ENCODE measurements at places on chromosomes 1 and 21. TPM values are rescaled to one million over a fixed set of nuclear protein-coding genes. Genes with fewer than 3 reads are reported as not detected.

The FAAH gene
- 17.3 TPM for polyA plus RNA-seq

The SLC9C2 gene
- 0.27 TPM for polyA plus RNA-seq

The NUP133 gene
- polyA plus RNA-seq: 52.5 TPM

The GJB3 gene
- polyA plus RNA-seq: 0.09 TPM

The C8B gene
- not detected for polyA plus RNA-seq

The IFI44L gene
- polyA plus RNA-seq: 2.8 TPM

The SNX7 gene
- polyA plus RNA-seq: 39.6 TPM

The PRUNE1 gene
- polyA plus RNA-seq: 33.2 TPM

The GREM2 gene
- polyA plus RNA-seq: 3.7 TPM

The RAD54L gene
- polyA plus RNA-seq: 9.2 TPM

The VSIG8 gene
- not detected for polyA plus RNA-seq

DNA sequence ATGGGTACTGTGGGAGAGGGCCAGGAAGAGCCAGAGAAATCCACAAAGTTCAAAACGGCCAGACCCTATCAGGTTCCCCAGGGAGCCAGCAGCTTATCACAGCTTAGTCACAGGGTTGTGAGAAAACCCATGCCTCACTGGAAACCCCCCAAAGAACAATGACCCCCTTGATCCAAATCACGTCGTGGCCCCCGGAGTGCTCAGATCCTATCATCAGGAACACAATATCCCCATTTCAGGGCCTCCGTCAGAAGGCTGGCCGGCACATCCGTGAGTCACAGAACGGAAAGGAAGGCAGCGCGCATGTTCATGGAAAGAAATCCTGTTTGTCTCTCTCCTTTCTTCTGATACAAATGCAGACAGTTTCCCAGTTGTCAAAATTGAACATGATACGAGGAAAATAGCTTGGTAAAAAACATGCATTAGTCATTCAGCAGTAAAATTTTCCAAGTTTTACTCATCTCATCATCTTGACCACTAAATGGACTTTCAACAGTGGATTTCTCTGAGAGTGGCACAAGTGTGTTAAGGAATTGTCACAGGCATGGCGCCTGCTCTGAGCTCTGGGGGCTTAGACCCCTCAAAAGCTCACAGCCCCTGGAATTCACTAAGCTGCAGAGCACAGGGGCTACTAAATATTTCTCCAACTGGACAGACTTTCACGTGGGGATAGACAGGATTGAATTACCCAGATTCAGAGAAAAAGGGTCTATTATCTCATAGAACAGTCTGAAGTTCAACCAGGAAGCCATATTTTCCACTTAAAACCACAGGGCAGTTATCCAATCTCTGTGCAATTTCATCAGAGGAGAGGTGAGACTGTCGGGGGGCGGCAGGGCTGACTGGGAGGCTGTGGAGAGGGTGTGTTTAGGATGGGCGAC lies 124.8 kb downstream of the RIPK4 start:
- DNase-seq: no peak

- no peak for DNase-seq
Measured at GRCh38 chr1:220631238-220631815, 58.8 kb upstream of the C1orf115 start.

DNA sequence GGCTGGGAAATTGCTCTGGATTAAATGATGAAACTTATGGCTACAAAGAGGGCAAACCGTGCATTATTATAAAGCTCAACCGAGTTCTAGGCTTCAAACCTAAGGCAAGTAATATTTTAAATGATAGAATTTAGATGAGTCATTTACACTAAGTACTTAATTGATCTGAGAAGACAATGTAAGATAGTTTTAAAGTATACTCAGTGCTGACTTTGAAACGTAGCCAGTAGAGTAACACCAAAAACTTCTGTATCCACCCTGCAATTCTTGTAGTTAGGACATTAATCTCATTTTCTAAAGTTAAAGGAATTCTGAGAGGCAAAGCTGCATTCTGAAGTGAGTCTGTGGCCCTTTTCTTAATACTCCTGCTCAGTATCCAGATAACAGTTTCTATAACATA lies 20.8 kb downstream of the ATP1B1 start:
- DNase-seq: no peak

DNA sequence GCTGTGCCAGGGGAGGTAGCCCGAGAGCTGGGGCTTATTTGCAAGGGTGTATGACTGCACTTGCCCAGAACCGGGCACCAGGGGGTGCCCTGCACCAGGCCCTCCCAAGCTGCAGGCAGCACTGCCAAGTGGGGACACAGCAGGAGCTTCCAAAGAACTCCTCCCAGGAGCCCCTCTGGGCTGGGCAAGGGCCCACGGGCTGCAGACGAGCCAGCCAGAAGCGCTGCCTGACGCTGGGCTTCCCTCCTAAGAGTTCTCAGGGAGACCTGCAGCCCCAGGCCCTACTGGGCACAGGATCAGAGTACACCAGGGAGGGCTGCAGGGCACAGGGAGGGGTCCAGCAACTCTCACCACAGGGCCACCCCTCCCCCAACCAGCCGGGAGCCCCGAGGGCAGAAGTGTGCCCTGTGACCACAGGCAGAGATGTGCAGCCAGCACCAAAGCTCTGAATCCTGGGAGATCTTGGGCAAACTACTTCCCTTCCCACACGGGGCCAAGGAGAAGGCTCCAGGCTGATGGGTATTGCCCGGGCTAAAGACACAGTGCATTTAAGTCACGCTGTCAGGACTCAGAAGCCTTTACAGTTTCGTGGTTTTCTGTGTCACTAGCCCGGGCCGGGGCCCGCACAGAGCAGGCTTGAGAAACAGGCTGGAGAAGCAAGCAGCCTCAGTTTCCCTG lies 63.4 kb downstream of the KCNAB2 start:
- DNase-seq: peak; percentile 2

DNA sequence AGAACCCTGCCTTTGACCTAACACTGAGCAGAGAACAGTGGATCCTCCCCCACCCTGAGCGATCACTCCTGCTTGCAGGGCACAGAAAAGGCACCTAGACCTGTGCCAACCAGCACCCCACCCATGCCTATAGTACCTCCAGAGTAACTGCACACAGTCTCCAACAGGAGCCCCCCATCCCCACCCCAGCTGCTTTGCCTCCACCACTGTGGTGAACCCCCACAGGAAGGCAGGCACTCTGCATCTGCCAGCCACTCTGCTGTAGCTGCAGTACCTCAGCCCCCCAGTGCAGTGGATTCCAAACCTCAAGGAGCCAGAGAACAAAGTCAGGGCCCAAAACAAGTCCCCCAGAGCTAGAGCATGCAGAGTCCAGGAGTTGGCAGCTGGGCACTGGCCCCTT lies 10.7 kb downstream of the SPATC1L start:
- DNase-seq: no peak

DNA sequence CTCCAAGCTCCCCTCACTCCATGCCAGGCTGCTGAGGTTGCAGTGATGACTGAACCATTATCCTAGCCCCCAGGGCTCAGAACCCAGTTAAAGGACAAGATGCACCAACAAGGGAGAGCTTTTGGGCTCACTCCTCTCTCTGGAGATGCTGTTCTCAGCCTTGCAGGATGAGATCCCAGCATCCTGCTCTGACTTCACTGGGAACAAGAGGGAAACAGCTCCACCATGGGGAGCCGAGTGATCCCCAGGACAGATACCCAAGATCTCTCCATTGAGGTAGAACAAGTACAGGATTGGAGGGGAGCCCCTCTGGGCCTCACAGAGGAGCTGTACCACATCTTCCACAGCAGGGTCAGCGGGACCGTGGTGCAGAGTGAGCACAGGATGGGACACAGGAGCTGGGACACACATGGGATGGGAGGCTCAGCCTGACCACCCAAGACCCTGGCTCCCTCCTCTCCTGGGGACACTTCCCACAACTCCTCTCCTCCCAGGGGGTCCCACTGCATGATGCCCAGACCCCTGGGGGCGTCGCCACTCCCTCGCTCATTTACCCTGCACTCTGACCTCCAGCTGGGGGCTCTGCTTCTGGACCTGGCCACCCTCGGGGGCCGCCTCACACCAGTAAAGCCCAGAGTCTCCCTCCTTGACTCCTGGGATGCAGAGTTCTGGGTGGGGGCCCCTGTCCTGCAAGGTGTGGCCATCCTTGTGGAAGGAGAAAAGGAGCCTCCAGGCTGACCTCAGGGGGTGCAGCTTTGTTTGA lies 18.6 kb upstream of the SLAMF9 start:
- DNase-seq: no peak

- peak; percentile 20 for DNase-seq
Measured at GRCh38 chr1:63968663-63969440, 195.0 kb downstream of the ROR1 start.

DNA sequence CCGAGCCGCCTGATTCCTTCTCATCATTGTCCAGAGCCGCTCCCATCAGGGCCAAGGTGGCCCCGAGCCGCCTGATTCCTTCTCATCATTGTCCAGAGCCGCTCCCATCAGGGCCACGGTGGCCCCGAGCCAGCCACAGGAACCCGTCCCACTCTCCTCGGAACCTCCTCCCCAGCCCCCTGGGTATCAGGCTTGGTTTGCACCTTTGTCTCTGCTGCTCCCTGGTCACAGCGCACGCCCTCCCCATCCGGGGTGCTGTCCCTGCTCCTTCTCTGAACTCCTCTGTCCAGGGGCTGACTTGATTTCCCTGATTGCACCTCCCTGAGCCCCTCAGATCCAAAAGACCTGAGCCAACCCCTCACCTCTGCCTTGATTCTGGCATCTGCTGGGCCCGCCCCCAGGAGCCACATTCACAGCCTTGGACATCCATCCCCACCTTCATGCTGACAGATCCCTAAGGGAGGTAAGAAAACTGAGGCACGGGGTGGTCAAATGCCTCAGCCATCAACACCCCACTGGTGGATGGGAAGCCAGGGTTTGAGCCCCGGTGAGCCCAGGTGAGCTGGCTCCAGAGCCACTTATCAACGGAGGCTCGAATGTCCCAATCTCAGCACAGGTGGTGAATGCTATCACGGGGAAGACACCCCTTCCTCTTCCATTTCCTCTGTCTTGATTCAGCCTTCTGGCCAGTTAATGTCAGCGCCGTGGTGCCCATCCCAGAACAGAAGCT lies 25.6 kb upstream of the COL18A1 start:
- DNase-seq: no peak

- DNase-seq: no peak
Measured at GRCh38 chr1:9111357-9111691, 17.6 kb downstream of the GPR157 start.

DNA sequence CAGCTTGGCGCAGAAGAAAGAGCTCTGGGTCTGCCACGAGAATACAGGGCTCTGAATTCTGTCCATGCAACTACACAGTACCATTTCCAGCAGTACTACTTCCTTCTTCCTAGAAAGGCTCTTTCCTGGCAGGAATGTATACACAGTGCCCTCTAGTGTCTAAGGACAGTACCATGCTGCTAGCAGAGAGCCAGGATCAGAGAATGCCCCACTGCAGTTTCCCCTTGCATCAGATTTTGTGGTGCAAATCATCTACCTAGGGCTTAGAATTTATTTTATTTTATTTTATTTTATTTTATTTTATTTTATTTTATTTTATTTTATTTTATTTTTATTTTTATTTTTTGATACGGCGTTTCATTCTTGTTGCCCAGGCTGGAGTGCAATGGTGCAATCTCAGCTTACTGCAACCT lies 50.8 kb downstream of the PAX7 start:
- DNase-seq: no peak

GRCh38 chr1:153615406-153615805 lies 719 bp downstream of the S100A14 start:
- no peak for DNase-seq

GRCh38 chr1:109240158-109241152 lies 8.9 kb upstream of the CELSR2 start:
- no peak for DNase-seq

- no peak for DNase-seq
Measured at GRCh38 chr1:204171751-204172178, 5.6 kb upstream of the REN start.

GRCh38 chr21:42269386-42269785 lies 45.8 kb downstream of the TFF3 start:
- no peak for DNase-seq

DNA sequence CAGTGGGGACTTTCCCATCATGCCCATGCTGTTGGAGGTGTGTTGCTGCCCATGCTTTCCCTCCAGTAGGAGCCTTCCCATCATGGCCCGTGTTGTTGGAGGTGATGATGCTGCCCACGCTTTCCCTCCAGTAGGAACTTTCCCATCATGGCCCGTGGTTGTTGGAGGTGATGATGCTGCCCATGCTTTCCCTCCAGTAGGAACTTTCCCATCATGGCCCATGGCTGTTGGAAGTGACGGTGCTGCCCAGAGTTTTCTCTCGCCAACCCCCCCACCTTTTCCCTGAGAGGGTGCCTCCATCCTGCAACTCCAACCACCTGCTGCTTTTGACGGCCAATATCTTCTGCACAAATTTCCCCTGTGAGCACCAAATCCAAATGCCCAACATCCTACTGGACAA lies 205.7 kb downstream of the TOMM20 start:
- DNase-seq: no peak

DNA sequence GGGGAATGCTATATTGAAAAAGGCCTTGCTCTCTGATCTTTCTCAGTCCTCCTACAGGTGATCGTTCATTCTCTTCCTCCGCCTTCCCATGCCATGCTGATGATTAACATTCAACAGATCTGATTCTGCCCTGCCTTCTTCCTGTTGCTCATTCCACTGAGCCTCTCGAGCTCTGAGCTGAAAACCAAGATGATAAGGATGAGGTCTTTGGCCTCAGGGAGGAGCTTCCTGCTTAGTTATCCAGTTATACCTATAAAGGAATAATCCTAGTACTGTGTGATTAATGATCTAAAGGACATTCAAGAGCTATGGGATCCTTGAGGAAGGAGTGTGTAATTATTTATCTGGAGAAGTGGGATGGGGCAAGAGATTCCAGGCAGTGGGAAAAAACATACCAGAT lies 25.2 kb upstream of the MAP3K7CL start:
- no peak for DNase-seq

GRCh38 chr1:193705554-193705981 lies 519.2 kb upstream of the B3GALT2 start:
- no peak for DNase-seq

DNA sequence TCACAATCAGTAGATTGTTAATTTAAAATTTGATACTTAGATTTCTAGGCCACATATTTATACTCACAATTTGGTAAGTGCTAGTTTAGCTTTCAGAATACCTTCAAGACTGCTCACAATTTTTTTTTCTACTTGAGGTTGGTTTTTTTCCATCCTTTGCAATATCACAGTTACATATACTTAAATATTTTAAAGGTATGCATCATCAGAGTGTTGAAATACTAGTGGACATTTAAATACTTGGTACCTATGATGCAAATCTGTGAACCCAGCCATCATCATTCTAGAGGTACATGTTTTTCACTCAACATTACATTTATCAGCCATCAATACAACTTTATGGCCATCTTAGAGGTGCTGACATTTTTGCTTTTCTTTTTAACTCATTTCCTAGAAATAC lies 6.2 kb upstream of the LRRC40 start:
- DNase-seq: no peak

- DNase-seq: no peak
Measured at GRCh38 chr1:71080230-71080738, 551 bp downstream of the ZRANB2 start.

DNA sequence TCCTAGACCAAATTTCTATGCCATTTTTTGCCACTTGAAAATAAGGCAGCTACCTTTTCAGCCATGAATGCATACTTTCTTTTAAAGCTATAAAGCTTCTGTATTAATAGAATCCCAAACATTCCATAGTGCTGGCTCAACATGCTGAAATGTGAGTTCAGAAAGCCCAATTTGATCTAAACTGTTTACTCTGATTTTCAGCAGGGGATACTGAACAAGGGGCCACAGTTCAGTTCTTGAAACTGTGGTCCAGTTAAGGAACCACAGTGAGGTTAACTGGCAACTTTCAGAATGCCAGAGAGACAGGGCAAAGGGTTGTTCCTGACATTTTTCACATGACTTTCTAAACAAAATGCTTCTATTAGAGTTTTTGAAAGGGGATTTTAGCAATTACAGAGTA lies 85.7 kb upstream of the COL11A1 start:
- no peak for DNase-seq

GRCh38 chr1:79079770-79080169 lies 73.2 kb upstream of the ADGRL4 start:
- no peak for DNase-seq

Measured in right lung (tissue), 10 donors.